Muscle of arm (tissue), 14 donors: ENCODE measurements at places on chromosomes 4 and X.

- no peak for DNase-seq
Observed at GRCh38 chr4:9812501-9813340, 31.3 kb downstream of the DRD5 start.

DNA sequence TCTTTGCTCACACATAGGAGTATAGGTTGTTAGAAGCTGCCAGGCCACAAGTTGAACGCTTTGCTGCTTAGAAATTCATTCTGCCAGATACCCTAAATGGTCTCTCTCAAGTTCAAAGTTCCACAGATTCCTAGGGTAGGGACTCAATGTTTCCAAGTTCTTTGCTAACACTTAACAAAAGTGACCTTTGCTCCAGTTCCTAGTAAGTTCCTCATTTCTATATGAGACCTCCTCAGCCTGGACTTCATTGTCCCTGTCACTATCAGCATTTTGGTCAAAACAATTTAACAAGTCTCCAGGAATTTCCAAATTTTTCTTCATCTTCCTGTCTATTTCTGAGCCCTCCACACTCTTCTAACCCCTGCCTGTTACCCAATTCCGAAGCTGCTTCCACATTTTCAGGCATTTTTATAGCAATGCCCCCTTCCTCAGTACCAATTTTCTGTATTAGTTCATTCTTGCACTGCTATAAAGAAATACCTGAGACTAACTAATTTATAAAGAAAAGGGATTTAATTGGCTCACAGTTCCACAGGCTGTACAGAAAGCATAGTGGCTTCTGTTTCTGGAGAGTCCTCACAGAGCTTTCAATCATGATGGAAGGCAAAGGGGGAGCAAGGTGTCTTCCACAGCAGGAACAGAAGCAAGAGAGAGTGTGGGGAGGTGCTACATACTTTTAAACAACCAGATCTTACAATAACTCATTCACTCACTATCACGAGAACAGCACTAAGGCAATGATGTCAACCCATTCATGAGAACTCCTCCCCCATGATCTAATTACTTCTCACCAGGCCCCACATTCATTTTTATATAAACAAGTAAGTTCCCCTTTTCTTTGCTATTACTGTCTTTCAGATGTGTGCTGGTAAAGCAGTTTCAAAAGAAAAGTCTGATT is 11.5 kb upstream of the TLR1 start:
- DNase-seq = no peak

GRCh38 chr4:73451404-73451803 is 15.4 kb downstream of the AFP start:
- DNase-seq = no peak

- peak; percentile 15 for DNase-seq
Observed at GRCh38 chrX:145817331-145818185, at the start of gene SLITRK2. Gene SLITRK2, plus strand, starts transcription at chrX:145817829. Its CDS starts 4,597 bp downstream, at chrX:145822426.

DNA sequence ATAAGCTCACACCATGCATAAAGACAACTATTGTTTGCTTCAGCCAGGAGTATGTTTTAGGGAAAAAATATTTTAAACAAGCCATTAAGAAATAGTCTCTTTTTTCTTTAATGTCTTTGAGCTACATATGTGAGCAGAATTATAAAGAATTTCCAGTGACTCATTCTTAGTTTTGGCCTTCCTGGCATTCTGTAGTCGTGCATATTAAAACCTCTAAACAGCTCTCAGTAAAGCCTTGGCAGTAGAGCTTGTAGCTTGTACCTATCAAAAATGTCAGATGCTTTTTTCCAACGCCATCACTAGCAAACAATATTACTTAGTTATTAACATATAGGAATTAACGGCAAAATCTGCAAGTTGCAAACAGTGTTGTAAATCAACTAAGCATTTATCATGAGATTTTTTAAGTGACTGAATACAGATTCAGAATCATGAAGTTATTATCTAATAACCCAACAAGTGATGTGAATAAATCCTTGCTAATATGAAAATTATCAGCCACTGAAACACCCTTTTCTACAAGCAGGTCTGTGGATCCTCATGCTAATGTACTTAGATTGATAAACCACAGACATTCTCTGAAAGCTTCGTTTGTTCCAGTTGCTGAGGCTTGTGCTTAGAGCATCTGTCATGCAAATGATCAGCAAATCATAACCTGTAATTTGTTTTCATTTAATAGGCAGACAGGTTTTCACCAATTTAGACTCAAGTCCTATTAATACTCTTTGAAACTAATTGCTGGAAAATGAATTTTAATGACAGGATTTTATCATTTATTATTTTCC is 412.0 kb upstream of the ATOH1 start:
- no peak for DNase-seq

- DNase-seq = no peak
Observed at GRCh38 chr4:3186609-3187008, 62.4 kb upstream of the MSANTD1 start.

GRCh38 chr4:80446664-80447063 is 111.1 kb downstream of the CFAP299 start:
- DNase-seq = no peak

GRCh38 chrX:7127056-7127455 is 20.5 kb upstream of the STS start:
- DNase-seq = no peak

DNA sequence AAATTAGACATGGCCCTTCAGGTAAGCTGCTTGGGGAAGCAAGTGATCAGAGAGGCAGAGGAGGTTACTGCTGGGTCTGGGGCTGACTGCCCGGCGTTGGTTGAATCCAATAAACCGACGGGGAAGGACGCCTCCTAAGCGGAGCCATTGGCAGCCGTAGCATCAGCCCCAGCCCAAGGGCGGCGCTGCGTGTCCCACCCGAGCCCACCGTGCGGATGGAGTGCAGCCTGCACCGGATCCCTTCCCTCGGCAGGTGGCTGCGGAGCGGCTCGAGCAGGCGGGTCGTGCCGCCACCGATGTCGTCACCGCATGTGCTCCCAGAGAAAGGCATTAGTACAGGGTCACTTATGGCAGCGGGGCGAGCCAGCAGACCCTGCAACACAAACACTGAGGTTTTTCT is 82.1 kb downstream of the ALPK1 start:
- DNase-seq = no peak

DNA sequence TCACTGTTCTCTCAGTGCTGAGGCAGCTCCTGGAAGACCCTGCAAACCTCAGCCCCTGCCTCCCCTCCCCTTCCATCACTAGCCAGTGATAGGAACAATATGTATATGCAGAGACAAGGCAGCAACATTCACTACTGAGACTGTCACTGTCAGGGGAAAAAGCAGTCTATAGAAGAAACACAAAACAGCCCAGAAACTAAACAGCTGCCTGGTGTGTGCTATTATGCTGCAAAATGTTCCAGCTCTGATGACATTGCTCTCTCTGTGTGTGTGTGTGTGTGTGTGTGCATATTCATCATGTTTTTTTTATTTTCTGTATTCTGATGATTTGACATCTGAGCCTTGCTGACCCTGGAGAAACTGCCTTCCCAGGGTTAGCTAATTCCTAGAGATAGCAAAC is 147.2 kb downstream of the SPATA18 start:
- DNase-seq = peak; percentile 82

DNA sequence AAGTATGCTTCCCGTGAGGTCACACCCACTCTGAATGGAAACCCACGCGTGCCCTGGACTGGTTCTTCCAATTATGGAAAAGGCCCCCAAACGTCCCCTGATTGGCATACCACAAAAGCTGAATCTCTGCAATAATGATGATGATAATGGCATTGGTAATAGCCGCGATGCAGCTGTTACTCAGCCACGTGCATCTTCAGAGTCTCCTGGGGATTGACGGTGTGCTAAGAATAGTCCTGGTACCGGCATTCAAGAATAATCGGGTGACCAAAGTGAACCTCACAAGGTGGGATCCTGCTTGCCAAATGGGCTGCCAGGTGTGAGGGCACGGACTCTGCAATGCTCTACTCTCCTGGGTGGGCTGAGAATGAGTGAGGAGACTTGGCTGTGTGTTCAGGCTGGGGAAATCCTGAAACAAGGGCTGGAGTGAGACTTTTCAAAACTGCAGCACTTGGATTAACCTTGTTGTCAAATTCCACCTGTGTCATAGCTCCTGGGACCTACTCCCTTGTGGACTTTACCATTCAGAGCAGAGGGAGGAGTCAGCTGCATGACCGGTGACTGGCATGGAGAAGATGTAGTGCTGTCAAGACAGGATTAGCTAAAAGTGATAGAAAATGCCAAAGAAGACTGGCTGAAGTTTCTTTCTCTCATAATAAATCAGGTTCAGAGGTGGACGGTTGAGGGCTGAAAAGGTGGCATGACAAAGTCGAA is 615.4 kb downstream of the MID1IP1 start:
- DNase-seq = no peak

GRCh38 chr4:10333942-10334341 is 123.3 kb downstream of the ZNF518B start:
- DNase-seq = no peak

GRCh38 chrX:153446950-153447580 is 1.2 kb upstream of the TREX2 start:
- no peak for DNase-seq

DNA sequence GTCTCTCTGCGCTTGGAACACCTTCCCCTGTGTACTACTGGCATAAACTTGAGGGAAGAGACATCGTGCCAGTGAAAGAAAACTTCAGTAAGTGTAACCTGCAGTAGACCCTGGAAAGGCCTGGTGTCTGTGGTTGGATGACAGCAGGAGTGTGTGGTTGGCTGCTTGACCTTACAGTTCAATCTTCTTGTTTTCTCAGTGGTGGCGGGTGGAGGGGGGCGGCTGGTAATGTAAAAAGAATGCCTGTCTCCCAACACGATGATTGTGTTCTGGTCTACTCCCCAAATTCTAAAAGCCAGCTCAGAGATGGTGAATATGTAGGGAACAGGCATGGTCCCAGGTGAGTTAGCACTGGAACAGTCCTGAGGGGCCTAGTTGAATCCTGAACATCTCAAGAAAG is 18.6 kb downstream of the PSMD10 start:
- DNase-seq = no peak

GRCh38 chr4:47862297-47862696 is 24.4 kb upstream of the CORIN start:
- no peak for DNase-seq

- DNase-seq = no peak
Observed at GRCh38 chr4:119315036-119315435, 6.9 kb downstream of the FABP2 start.

- peak; percentile 9 for DNase-seq
Observed at GRCh38 chr4:7052923-7053715, 9.9 kb downstream of the TADA2B start.

- no peak for DNase-seq
Observed at GRCh38 chr4:2763511-2763967, 7.4 kb upstream of the TNIP2 start.

- DNase-seq = no peak
Observed at GRCh38 chr4:36303426-36304137, 22.2 kb downstream of the DTHD1 start.

DNA sequence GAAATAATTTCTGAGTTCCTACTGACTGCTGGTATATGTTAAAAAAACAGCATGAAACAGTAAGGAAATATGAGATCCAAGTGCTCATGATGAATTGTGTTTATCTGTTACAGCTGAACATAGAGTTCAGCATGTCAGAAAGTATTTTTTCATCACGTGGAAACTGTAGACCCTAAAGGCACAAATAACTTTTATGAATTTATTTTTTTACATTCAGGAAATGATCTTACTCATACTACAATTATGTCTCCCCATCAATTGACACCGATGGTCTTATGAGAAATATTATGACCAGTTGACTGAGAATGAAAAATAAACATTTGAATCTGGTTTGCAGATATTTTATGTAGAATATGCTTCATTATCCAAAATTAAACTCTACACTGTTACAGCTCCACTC is 283.1 kb upstream of the SPANXN4 start:
- DNase-seq = no peak

DNA sequence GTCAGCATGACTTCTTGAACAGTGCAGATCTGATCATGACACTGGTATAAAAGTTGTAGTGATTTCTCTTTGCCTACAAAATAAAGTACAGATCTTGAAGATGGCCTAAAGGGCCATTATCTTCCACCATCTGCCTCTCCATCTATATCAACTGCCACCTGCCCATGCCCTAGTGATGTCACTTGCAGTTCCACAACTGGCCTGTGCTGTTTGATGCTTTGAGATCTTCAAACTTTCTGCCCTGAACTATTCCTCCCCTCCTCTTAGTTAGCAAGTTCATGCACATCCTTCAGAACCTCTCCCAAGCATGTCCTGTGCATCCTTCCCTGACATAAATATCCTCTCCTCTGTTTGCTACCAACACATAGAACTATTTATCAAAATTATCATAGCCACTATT is 217.0 kb downstream of the SOWAHB start:
- no peak for DNase-seq

DNA sequence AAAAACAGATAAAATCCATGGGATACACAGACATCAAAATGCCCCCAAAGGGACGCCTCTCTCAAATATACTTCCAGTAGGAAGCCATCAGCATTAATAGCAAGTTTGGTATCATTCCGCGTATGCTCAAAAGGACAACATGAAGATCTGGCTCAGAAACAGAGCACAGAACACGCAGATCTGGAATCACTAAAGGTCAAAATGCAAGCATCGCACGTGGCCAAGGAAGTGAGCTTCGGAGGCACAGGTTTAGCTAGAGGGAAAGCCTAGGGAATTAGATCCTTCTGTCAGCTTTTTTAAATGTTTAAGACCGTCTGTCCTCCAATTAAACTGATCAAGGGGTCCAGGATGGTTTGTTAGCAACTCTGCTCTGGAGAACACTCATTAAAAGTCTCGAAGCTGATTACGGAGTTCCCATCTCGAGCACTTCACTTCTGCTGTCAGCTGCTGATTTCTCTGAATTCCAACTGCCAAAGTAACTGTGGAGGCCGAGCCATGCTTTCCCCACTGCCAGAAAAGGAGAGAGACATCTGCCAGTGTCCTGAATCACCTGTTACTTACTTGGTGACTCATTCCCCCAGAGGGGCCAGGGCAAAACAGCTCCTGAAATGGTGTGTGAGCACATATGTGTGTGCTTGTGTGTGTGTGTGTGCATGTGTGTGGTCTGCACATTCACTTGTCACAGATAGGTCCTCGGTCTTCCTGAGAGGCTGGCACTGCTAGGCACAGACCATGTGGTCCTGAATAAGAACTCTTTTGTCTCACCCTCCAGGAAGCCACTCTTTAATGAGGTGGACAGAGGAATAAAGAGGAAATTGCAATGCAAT is 177.7 kb upstream of the PPARGC1A start:
- peak; percentile 15 for DNase-seq

GRCh38 chr4:151887816-151888180 is 127.0 kb upstream of the GATB start:
- DNase-seq = no peak

DNA sequence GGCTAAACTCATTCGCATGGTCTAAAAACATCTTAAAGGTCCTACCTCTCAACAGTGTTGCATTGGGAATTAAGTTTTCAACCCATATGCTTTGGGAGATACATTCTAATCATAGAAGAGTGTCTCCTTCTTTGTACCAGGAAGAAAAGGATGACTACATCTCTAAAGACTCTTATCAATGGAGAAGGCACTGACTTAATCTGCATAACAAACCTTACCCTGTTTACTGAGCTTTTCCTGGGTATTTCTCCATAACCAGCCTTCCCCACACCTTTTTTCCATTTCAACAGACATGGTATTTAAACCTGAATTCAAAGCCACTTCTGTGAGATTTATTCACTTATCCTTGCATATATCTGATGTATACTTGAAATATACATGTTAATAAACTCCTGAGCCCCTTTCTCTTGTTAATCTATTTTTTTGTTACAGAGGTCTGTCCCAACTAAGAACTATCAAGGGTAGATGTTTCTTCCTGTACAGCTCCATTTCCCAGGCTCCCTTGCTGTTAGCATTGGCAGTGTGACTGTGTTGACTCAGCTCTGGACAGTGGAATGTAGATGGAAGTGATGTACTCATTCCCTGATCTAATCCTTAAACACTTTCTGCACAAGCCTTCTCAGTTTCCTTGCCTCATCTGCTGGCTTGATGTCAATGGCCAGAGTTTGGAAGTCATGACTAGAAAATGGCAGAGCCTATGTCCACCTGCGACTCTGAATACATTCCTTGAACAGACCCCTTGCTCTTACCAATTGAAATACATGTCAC is 148.9 kb upstream of the CPEB2 start:
- DNase-seq = no peak
